AG08395 (cell line): ENCODE measurements at places on chromosomes 2 and 18.

DNA sequence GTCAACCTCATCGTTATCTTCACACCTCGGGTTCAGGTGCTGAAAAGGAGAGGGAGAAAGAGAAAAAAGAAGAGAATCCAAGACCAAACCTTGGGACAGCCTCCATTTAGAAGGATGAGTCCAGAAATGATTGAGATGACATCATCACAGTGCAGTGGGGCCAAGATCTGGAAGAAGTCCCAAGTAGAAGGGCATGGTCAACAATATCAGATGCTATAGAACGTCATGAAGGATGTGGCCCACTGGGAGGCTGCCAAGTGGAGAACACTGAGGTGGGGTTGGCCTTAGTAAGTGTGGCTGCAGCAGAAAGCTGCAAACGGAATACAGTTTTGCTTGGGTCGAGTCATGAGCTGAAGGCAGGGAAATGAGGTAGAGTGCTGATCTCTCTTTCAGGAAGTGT, 91.1 kb upstream of the FZD7 start:
- no peak for DNase-seq

- DNase-seq, result peak; percentile 89
Measured at GRCh38 chr2:174771631-174772471, 7.6 kb upstream of the CHRNA1 start.

GRCh38 chr2:40489678-40489960, 37.7 kb upstream of the SLC8A1 start:
- no peak for DNase-seq

- no peak for DNase-seq
Measured at GRCh38 chr2:138018866-138019688, 54.8 kb downstream of the HNMT start.
